Suprapubic skin (tissue), 4 donors: ENCODE measurements at places on chromosomes 1 and 21.

DNA sequence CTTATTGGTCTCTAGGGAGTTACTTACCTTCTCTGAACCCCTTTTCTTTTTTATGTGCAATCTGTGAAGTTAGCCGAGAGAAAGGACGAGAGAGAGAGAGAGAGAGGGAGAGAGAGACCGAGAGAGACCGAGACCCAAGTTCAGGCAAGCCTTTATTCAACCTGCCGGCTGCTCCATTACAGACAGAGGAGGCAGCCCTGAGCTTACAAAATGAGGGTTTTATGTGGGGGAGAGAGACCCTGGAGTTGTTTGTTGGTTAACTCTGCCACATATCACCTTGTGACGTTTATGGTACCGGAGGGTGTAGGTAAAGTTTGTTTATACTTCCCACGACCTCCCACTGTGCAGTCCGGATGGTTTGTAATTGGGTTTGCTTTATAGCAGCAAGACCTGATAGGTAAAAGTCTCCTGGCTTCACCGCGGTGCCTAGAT is 1.5 kb upstream of the MCOLN3 start:
- DNase-seq, result no peak

GRCh38 chr1:85300140-85300539 is 23.7 kb upstream of the BCL10 start:
- DNase-seq, result no peak

DNA sequence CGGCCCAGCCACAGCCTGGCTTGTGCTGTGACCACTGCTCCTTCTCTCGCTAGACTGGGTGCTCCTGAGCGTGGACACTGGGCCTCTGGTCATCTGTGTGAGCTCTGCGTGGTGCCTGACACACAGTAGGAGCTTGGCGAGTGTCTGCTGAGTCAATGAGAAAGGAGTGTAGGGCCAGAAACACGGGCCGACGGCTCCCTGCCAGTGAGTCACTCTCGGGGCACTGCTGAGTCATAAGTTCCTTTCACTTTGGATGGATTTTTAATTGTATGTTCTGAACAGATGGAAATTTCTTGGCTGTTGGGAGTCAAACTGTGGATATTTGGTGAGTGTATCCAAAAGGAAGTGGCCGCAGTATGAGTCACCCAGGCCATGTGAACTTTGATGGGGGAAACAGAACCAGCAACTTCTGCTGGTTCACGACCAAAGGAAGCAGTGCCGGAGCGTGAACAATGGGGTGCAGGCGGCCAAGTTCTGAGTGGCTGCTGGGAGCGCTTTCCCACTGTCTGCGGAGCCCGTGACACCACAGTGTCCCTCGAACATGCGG is 41.0 kb upstream of the COL18A1 start:
- peak; percentile 91 for DNase-seq

DNA sequence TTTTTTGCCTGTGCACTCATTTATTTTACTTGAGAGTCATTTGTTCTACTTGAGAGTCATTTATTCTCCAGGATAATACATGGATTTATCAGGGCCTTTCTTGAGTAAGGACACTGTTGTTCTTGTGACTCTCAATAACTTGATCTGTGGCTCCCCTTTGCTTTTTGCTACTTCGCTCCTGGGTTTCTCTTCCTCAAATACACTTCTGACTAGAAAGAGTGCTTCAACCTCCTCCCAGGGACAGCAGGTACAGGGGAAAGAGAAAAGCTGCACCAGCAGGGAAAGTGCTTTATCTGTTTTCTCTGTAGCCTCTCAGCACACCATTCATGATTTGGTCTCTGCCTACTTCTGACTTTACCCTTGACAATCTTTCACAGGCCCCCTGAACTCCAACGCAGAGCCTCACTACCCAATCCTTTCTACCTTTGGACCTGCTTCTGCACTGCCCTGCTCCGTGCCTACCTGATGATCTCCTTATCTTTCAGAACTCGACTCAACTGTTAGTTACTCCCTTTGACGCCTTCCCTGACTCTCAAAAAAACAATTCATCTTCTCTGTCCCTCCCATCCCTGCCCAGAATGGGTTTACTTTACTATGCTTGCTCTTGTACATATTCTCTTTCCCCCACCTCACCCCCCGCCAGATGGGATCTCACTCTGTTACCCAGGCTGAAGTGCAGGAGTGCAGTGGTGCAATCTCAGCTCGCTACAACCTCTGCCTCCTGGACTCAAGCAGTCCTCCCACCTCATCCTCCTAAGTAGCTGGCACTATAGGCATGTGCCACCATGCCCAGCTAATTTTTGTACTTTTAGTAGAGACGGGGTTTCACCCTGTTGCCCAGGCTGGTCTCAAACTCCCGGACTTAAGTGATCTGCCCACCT is 15.6 kb upstream of the PIGM start:
- DNase-seq, result no peak

- no peak for DNase-seq
These were observed 41.5 kb upstream of the DUSP10 start for GRCh38 chr1:221783437-221783836.

GRCh38 chr1:47555306-47555705 is 117.5 kb downstream of the FOXD2 start:
- no peak for DNase-seq
